Activated naive CD4-positive, alpha-beta T cell treated with anti-CD3 and anti-CD28 coated beads for 36 hours (primary cell): ENCODE measurements at places on chromosomes 16 and 17. TPM values are rescaled to one million over a fixed set of nuclear protein-coding genes. Genes with fewer than 3 reads are reported as not detected.

NFATC2IP gene
- 58.9 TPM for total RNA-seq

ST6GALNAC1 gene
- 1.3 TPM for total RNA-seq

KDM8 gene
- 11.3 TPM for total RNA-seq

SLFN12 gene
- 5.6 TPM for total RNA-seq

STX4 gene
- total RNA-seq = 32.9 TPM

KCNH6 gene
- not detected for total RNA-seq

CWC25 gene
- 21.9 TPM for total RNA-seq

CCL22 gene
- 1.0 TPM for total RNA-seq

PPY gene
- total RNA-seq = not detected

CPHXL2 gene
- total RNA-seq = not detected

TM4SF5 gene
- not detected for total RNA-seq

TNFRSF12A gene
- 0.88 TPM for total RNA-seq

FAM117A gene
- 17.7 TPM for total RNA-seq

TMEM114 gene
- total RNA-seq = not detected

SMIM36 gene
- not detected for total RNA-seq

CRYBA1 gene
- not detected for total RNA-seq

- H3K4me3 ChIP-seq = no peak overlapping the region
- no peaks in the 10 kb centered on the region for H3K36me3 ChIP-seq
- DNase-seq = peak; percentile 77
Observed at GRCh38 chr16:27972500-27972899, 91.0 kb downstream of the GSG1L start.

- peak; percentile 75 for DNase-seq
- no peak overlapping the region for H3K27ac ChIP-seq
- no peaks in the 10 kb centered on the region for H3K27me3 ChIP-seq
- H3K4me3 ChIP-seq = no peak overlapping the region
- H3K4me1 ChIP-seq = no peaks in the 10 kb centered on the region
- H3K36me3 ChIP-seq = peaks cover 1% of the 10 kb centered on the region
Observed at GRCh38 chr16:78235168-78235800, 135.8 kb downstream of the WWOX start.

GRCh38 chr17:29645515-29646051 lies 22.9 kb upstream of the CORO6 start:
- H3K4me1 ChIP-seq = peaks cover 25% of the 10 kb centered on the region
- H3K27ac ChIP-seq = peak overlapping the region; percentile 48
- no peak overlapping the region for H3K4me3 ChIP-seq
- peaks cover 12% of the 10 kb centered on the region for H3K36me3 ChIP-seq
- no peak for DNase-seq

GRCh38 chr16:30381291-30382041 lies 895 bp downstream of the SEPTIN1 start:
- H3K4me1 ChIP-seq = peaks cover 47% of the 10 kb centered on the region
- peak overlapping the region; percentile 89 for H3K4me3 ChIP-seq
- peak overlapping the region; percentile 96 for H3K27ac ChIP-seq
- no peaks in the 10 kb centered on the region for H3K27me3 ChIP-seq
- peak; percentile 70 for DNase-seq
- H3K36me3 ChIP-seq = peaks cover 31% of the 10 kb centered on the region

GRCh38 chr16:56225017-56225742 lies 33.9 kb downstream of the GNAO1 start:
- H3K27me3 ChIP-seq = no peaks in the 10 kb centered on the region
- H3K27ac ChIP-seq = no peak overlapping the region
- H3K4me1 ChIP-seq = peaks cover 17% of the 10 kb centered on the region
- H3K36me3 ChIP-seq = no peaks in the 10 kb centered on the region

DNA sequence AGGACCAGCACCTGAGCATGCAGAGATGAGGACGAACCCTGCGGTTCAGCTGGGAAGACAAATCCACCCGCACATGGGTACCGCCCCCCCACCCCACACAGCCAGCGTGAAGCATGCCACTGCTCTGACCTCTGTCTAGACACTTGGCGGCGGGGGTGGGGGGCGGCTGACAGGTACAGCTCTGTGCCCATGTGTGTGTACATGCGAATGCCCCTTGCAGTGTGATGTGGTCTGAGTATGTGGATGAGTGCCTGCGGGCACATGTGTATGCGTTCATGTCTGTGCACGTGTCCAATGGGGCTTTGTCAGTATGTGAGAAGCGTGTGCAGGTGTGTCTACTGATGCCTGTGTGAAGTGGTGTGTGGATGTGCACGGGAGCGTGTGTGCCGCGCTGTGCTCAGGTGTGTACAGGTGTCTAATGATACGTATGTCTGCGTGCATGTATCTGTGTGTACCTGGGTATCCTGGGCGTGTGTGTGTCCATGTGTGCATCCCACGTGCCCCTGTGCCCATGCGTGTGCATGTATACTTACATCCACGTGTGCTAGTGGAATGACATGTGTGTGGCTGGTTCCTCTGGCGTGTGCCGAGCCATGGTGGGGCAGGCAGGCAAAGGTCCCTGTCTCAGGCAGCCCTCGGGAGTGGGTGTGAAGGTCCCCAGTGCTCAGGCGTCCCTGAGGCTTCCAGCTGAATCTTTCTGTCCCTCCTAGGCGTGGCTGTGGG lies 636 bp upstream of the RAP1GAP2 start:
- H3K4me1 ChIP-seq = peaks cover 68% of the 10 kb centered on the region
- no peak for DNase-seq
- H3K4me3 ChIP-seq = peak overlapping the region; percentile 72
- peaks cover 16% of the 10 kb centered on the region for H3K27me3 ChIP-seq
- no peak overlapping the region for H3K27ac ChIP-seq

DNA sequence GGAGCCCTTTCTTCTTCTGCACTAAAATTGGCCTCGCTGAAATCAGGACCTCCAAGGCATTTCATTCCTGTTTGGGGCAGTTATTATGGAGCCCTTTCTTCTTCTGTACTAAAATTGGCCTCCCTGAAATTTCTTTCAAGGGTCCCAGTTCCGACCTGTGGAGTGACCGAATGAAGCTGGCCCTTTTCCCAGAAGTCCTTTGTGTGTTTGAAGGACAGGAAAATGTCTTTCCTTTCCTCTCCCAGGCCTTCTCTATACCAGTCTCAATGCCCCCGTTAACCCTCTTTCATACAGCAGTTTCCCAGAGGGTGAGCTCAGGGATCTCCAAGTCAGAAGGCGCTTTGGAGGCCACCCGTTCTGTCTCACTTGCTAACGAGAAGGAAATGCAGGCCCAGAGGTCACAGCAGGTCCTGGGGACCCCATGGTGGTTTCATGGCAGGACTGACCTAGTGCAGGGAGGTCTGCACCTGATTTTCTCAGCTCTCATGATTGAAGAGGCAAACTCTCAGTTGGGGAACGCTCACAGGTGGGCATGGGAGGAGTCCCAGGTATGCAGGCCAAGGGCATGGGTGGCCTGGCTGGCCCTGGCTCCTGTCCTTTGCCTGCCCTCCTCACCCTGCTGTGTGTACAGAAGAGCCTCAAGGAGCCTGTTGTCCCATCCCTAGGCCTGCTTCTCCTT lies 37.1 kb upstream of the DOC2B start:
- no peaks in the 10 kb centered on the region for H3K36me3 ChIP-seq
- H3K4me3 ChIP-seq = no peak overlapping the region
- no peak for DNase-seq
- no peaks in the 10 kb centered on the region for H3K27me3 ChIP-seq

- peaks cover 4% of the 10 kb centered on the region for H3K27me3 ChIP-seq
- no peaks in the 10 kb centered on the region for H3K36me3 ChIP-seq
- no peak overlapping the region for H3K27ac ChIP-seq
- H3K4me3 ChIP-seq = no peak overlapping the region
Observed at GRCh38 chr16:25750488-25751216, 58.9 kb downstream of the HS3ST4 start.

- H3K36me3 ChIP-seq = no peaks in the 10 kb centered on the region
- H3K4me3 ChIP-seq = no peak overlapping the region
- no peaks in the 10 kb centered on the region for H3K27me3 ChIP-seq
- H3K27ac ChIP-seq = no peak overlapping the region
Observed at GRCh38 chr16:1211451-1212268, 13.4 kb downstream of the TPSG1 start.

DNA sequence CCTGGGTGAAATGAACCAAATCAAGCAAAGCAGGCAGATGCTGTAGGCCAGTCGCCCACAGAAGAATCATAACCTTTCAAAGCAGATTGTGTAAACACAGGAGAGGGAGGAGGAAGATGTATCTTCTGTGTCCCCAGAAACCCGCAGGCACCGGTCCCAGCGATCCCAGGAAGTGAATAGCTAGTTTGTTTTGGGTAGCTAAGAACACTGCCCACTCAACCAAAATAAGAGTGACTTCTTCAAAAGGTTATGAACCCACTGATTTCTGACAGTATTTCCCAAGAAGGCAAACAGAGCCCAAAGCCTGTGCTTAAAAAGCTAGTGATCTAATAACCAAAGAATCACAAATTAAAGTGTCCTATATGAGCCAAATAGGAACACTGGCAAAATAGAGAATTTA lies 67.8 kb downstream of the GRIN2A start:
- H3K4me3 ChIP-seq = no peak overlapping the region
- no peaks in the 10 kb centered on the region for H3K4me1 ChIP-seq
- H3K27me3 ChIP-seq = no peaks in the 10 kb centered on the region

DNA sequence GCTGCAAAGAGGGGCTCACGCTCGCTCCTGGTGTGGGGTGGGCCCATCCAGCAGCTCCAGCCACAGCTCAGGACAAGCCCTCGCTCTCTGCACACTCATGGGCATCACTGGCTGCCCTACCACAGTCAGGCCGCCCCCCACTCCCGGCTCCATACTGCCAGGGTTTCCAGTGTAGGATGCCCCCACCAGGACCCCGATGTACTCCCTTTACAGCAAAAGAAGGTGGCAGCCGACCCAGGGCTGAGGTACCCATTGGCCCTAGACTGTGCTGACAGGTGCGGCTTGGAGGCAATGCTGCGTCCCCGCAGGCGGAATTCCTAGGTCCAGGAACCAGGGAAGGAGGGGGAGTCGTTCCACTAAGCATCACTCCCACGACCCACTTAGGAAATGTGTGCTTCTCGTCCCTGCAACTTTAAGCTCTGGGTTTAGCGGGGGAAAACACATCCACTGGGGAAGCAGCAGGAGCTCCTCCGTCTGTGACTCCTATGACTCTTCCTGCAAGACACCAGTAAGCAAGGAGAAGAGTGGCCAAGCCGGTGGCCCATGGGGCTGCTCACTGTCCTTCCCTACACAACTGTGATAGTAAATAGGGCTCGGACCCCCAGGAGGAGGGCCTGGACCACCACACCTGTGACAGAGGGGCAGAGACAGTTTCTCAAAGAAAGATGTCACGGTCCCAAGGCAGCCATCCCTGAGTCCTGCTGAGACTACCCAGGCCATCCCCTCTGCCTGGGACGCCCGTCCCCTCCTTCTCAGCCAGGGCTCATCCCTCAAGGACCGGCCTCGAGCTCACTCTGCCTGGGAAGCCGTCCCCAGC lies 13.1 kb downstream of the CORO7 start:
- H3K27me3 ChIP-seq = no peaks in the 10 kb centered on the region
- H3K4me3 ChIP-seq = no peak overlapping the region
- peaks cover 16% of the 10 kb centered on the region for H3K36me3 ChIP-seq

GRCh38 chr16:56303066-56303715 lies 111.9 kb downstream of the GNAO1 start:
- no peak overlapping the region for H3K27ac ChIP-seq
- peaks cover under 1% of the 10 kb centered on the region for H3K27me3 ChIP-seq
- no peaks in the 10 kb centered on the region for H3K4me1 ChIP-seq

GRCh38 chr16:81703177-81704155 lies 75.6 kb upstream of the PLCG2 start:
- H3K27ac ChIP-seq = no peak overlapping the region
- H3K36me3 ChIP-seq = peaks cover 9% of the 10 kb centered on the region
- H3K4me3 ChIP-seq = no peak overlapping the region
- DNase-seq = no peak

GRCh38 chr16:88058136-88058535 lies 106.9 kb downstream of the BANP start:
- no peaks in the 10 kb centered on the region for H3K4me1 ChIP-seq
- no peak overlapping the region for H3K27ac ChIP-seq
- H3K4me3 ChIP-seq = no peak overlapping the region

GRCh38 chr16:23141500-23141899 lies 7.8 kb downstream of the USP31 start:
- no peak overlapping the region for H3K4me3 ChIP-seq
- H3K27me3 ChIP-seq = no peaks in the 10 kb centered on the region
- peaks cover 14% of the 10 kb centered on the region for H3K36me3 ChIP-seq

DNA sequence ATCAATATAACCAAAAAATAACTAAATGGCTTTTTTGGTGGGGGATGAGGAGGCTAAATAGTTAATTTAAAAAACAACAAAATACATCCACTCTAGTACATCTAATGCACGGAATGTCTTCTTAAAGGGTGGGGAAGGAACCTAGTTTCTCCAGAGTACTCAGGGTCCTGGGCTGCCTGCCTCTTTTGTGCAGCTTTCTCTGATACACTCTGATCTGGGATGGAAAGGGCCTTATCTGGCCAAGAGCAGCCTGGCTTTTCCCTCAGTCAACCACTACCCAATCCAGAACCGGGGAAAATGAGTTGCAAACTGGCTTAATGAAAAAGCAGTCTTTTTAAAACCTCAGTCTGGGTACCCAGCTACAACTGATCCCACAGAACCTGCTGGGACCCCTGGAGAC lies 42.9 kb downstream of the DCUN1D3 start:
- no peak for DNase-seq
- no peak overlapping the region for H3K27ac ChIP-seq
- no peaks in the 10 kb centered on the region for H3K27me3 ChIP-seq
- H3K36me3 ChIP-seq = peaks cover 14% of the 10 kb centered on the region
- H3K4me1 ChIP-seq = no peaks in the 10 kb centered on the region

- H3K27me3 ChIP-seq = no peaks in the 10 kb centered on the region
- H3K4me3 ChIP-seq = no peak overlapping the region
- DNase-seq = no peak
- peaks cover 5% of the 10 kb centered on the region for H3K4me1 ChIP-seq
- H3K36me3 ChIP-seq = peaks cover 7% of the 10 kb centered on the region
Observed at GRCh38 chr16:67962135-67962534, 6.3 kb downstream of the SLC12A4 start.

GRCh38 chr16:5498562-5498961 lies 401.0 kb upstream of the EEF2KMT start:
- peaks cover 3% of the 10 kb centered on the region for H3K27me3 ChIP-seq
- no peaks in the 10 kb centered on the region for H3K4me1 ChIP-seq
- no peaks in the 10 kb centered on the region for H3K36me3 ChIP-seq
- H3K27ac ChIP-seq = no peak overlapping the region
- no peak for DNase-seq

GRCh38 chr16:74888232-74888862 lies 96.6 kb downstream of the WDR59 start:
- H3K27me3 ChIP-seq = no peaks in the 10 kb centered on the region
- peaks cover 52% of the 10 kb centered on the region for H3K36me3 ChIP-seq
- no peaks in the 10 kb centered on the region for H3K4me1 ChIP-seq

DNA sequence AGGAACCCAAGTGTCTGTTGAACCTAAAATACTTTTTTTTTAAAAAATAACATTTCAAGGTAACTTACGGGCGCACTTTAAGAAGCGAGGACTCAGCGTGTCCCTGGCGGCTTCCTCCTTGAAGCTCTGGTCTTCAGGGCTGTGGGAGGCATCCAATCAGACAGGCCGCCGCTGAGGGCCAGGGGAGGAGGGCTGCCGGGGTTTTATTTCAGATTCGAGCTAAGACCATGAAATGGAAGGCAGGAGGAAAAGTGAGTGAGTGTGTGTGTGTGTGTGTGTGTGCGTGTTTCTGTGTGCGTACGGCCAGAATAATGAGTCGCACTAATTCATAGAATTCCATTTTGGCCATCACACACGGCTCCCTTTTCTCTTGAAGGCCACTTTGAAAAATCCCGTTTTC lies 41.1 kb downstream of the C16orf78 start:
- H3K4me3 ChIP-seq = no peak overlapping the region
- no peak for DNase-seq
- no peaks in the 10 kb centered on the region for H3K4me1 ChIP-seq
- no peak overlapping the region for H3K27ac ChIP-seq
